C1 segment of cervical spinal cord (tissue), 14 donors: ENCODE measurements at places on chromosomes 1 and 21.

DNA sequence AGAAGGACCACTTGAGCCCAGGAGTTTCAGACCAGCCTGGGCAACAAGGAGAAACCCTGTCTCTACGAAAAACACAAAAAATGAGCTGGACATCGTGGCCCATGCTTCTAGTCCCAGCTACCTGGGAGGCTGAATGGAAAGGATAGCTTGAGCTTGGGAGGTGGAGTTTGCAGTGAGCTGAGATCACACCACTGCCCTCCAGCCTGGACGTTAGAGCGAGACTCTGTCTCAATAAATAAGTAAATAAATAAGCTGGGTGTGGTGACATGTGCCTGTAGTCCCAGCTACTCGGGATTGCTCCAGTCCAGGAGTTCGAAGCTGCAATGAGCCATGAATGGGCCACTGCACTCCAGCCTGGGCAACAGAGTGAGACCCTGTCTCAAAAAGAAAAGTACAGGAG lies 3.6 kb downstream of the AKR1A1 start:
- no peak for DNase-seq

- no peak for DNase-seq
Measured at GRCh38 chr1:221405146-221405545, 336.7 kb downstream of the DUSP10 start.

DNA sequence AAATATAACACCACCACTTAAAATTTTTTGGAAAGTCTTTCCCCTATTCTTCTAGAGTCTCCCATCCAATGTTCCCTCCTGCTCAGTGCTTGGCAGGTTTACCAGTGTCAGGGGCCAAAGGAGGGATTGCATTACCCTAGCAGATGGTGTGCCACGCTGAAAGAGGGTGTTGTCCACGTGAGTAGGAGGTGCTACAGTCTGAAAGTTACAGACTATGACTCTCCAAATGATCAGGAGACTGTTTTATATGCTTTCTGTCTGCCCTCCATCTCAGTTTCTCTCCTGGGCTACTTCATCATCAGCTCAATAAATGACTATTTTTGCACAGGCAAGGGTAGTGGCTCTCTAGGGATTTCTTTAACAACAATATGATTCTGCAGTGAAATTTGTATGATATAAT lies 31.3 kb upstream of the ANGPTL7 start:
- no peak for DNase-seq

GRCh38 chr1:48676822-48677221 lies 99.9 kb downstream of the BEND5 start:
- DNase-seq: no peak

GRCh38 chr1:161238039-161238473 lies at the start of gene NR1I3:
TSS of gene NR1I3 (minus strand) at chr1:161238203. CDS start at chr1:161236565, 1,638 bp downstream.
- DNase-seq: no peak

GRCh38 chr21:42503711-42504110 lies 7.7 kb upstream of the RSPH1 start:
- no peak for DNase-seq

DNA sequence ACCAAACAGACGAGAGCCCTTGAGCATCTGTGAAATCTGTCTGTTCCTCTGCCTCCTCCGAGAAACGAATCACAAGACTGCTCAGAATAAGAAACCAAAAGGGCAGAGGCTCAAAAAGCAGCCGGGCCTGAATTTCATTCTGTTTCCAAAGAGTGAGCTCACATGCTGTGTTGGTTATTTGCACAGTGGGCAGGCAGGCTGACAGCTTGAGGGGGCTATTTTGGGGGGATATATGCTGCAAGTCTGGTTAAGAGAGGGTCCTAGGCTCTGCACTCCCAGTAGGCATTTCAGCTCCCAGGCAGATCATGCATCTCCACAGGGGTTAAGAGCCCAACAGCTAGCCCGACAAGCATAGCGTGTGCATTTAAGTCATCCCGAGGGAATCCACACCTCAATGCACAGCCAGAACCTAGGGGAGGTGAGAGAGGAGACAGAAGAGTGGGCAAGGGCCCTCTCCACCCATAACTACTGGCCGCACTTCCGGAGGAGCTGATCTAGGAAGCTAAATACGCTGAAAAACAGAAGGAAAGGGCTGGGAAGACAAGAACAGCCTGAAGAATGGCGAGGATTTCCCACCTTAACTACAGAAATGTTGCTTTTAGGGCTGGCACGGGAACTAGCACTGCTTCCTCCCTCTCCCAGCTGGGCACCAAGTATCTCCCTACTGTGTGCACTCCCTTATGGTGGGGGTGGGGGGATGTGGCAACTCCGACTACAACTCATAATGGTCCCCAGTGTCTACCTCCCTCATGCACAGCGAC lies 3.7 kb downstream of the PGBD5 start:
- DNase-seq: no peak

DNA sequence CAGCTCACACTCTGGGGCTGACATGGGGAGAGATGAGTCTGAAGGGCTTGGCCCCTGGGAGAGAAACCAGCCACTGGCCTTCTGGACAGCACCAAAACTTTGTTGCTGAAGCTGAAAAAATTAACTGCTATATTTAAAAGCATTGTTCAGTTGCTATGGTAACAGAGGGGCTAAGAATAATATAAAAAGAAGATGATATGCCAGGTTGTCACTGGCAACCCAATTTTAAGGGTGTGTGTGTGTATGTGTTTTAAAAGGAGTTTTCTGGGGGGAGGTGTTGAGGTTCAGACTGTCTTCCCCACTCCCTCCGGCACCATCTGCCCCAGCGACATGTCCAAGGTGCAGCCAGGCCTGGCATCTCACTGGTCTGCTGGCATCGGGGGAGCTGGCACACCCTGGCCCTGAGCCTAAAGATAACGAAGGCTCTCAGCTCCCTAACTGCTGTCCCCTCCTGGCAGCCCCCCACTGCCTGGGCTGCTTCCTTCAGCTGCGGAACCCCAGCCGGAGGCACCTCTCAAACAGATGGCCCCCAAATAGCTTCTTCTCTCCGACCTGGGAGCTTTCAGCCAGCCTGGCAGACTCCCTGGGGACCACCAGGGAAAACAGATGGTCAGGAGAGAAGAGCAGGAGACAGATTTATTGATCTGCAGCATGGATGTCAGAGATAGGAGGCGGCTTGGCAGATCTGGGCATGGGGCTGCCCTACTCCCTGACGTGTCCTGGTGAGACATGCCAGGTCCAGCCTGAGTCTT lies 203.9 kb downstream of the HIVEP3 start:
- no peak for DNase-seq

DNA sequence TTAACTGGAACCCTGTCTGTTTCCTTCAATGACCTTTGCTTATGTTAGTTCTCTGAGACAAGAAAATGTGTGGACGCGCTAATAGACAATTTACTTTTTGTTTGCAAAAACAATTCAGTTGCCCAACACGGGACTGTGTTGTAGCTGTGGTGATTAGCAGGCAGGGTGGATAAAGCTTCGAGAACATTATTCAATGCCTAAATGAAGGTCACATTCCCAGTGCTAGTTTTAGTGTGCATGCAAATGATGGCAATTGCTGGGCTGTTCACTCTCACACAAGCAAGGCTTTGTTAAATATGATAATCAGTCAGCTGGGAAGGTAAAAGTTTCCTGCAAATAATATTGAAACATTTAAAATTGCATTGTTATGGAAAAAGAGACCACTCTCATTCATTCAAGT lies 188.4 kb downstream of the BACH1 start:
- DNase-seq: no peak

- no peak for DNase-seq
Measured at GRCh38 chr1:82152356-82153271, 351.9 kb downstream of the ADGRL2 start.

- DNase-seq: no peak
Measured at GRCh38 chr1:38533772-38534472, 325.6 kb downstream of the RRAGC start.

GRCh38 chr1:46021046-46021996 lies 111.1 kb downstream of the PIK3R3 start:
- DNase-seq: no peak

DNA sequence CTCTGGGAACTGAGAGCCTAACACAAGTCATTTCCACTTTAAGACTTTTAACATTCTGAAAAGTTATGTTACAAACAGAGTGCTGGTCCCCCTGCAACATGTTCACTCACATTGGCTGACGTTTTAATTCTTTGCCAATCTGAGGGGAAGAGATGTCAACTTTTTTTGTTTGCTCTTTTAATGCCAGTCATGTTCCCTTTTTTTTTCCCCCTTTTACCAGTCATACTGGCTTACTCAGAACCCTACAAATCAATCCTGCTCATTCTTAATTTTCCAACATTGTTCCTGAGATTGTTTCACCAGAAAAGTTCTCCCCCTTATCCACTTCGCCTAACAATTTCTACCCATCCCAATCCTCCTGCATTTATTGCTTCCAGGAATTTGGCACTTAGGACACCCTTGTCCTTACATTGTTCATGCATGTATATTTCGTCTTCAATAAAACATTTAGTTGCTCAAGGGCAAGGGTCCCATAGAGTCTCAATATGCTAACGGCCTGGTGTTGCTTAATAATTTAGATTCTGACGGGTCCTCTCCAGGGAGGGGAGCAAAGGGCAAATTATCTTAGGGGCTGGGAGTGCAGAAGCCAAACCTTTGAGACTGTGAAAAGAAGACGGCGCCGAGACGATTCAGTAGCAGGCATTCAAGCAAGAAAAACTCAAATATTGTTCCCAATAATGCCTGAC lies 624 bp upstream of the CR1L start:
- DNase-seq: no peak

DNA sequence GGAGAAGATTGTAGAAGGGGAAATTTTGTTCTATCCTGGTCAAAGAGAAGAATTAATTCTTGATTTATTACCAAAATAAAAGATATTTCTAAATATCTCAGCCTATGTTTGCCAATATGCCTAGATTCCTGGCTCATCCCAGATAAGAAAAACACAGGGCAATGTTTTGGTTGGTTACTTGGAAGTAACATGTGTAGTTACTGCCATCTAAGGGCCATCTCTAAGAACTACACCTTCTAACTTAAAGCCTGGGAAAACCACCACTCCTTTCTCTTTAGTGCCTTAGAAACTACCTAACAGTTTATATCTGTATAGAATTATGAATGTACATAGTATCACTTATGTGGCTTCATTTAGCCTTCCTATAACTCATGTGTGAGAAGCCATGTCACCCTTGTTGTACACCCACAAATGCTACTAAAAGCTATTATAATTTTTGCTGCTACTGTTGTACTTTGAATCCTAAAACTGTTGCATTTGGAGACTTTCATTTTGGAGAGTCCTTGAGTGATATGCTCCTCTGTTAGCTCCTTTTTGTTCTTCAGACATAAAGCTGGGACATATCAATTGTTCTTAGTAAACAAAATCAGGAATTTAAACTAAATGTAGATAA lies 4.5 kb downstream of the AIM2 start:
- no peak for DNase-seq

DNA sequence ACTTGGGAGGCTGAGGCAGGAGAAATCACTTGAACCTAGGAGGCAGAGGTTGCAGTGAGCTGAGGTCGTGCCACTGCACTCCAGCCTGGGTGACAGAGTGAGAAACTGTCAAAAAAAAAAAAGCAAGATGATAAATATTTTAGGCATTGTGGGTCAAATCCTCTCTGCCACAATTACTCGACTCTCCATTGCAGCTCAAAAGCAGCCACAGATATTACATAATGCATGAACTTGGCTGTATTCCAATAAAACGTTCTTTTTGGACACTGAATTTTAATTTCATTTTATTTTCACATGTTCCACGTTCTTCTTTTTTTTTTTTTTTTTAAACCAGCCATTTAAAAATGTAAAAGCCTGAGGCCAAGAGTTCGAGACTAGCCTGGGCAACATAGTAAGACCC lies 69.4 kb downstream of the TCP10L start:
- no peak for DNase-seq

GRCh38 chr1:37146071-37146470 lies 111.8 kb upstream of the GRIK3 start:
- DNase-seq: no peak

DNA sequence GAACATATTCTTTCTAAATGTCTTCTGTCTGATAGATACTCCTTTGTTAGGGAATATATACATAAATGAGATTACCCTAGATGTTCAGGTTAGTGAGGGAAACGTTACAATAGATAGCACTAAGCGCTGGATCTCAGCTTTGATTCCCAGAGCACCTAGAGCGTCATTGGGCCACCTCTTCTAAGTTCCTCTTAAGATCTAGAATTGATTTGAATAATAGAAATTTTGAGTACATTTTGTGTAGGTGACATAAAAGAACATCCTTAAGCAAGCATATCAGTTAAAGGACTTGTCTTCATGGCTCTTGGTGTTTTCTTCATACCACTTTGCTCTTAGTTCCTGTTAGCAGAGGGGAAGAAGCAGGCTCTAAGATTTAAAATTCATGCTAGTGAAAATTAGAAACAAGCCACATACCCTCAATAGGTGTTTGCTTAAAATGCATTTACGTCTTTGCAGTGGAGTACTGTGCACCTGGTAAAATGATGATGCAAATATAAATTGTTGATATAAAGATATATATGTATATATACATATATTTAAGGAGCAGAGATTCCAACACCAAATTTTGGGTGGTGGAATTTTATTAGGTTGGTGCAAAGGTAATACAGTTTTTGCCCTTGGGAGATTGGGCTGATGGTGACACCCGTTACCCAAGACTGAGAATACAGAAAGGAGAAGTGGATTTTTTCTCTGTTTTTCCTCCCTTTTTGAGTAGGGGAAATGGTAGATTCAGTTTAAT lies 47.1 kb downstream of the DYRK1A start:
- DNase-seq: no peak
